CD4-positive, alpha-beta T cell treated with Interleukin-21 for 1 hour (primary cell): ENCODE measurements at places on chromosomes 12 and 14.

- no peak for DNase-seq
Measured at GRCh38 chr14:78469947-78470346, 299.8 kb downstream of the NRXN3 start.

- no peak for DNase-seq
Measured at GRCh38 chr14:50303744-50304471, 8.1 kb downstream of the L2HGDH start.

- DNase-seq = no peak
Measured at GRCh38 chr12:113057565-113058485, 1.3 kb downstream of the DTX1 start.

DNA sequence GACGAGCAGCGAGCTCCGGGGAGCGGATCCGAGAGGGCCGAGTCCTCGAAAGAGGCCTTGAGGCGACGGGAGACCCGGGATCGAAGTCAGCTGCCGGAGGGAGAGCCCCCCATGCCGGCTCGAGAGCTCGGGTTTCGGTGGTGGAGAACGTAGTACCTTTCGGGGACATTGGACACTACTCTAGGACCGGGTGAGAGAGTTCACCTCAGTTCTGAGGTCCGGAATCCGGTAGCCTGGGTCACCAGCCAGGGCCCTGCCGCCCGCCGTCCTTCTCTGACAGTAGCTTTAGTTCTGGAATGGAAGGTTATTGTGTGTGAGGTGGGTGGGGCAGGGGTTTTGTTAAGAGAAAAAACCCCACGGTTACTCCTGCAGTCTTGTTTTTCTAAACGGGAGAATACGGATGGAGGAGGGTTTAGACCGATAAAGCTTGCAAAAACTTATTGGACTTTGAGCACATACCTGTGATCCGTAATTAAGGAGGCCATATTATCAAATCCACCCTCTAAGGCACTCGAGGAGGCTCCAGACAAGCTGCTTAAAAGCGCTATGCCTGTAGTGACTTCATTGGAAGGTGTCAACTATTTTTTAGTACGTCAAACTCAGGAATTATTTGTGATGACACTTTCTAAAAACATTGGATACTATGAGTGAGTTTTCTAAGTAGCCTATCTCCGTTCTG is 765 bp downstream of the SCYL2 start:
- DNase-seq = peak; percentile 26

DNA sequence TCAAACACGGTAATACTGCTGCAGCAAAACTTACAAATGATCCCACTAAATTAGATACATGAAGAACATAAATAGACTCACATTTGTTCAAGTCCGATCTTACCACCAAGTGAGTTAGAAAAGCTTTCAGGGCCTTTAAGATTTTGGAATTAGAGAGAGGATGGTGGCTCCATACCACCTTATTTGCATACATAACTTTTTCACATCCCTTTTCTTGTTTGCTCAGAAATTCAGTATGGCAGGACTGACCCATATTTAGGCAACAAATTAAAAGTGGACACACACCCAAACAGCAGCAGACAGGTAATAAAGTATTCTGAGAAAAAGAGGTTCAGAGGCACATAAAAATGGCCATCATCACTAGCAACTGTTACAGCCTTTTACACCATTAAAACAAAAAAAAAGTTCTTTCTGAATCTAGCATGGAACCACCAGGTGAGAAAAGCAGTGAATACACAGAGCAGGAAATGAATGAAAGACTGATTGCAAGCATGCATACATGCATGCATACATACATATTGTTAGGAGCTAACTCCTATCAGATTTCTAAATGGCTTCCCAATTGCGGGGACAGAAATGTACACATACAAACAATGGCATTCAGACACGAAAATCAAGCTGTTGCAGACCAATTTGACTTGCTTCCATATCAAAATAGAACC is 23.3 kb downstream of the STXBP6 start:
- DNase-seq = no peak
